ENCODE measurements at places on chromosomes 3 and 15.

- DNase-seq, result no peak
Measured at GRCh38 chr3:172031996-172032395, 7.4 kb upstream of the FNDC3B start.

- no peak for DNase-seq
Measured at GRCh38 chr3:131892331-131892730, 142.5 kb downstream of the CPNE4 start.

DNA sequence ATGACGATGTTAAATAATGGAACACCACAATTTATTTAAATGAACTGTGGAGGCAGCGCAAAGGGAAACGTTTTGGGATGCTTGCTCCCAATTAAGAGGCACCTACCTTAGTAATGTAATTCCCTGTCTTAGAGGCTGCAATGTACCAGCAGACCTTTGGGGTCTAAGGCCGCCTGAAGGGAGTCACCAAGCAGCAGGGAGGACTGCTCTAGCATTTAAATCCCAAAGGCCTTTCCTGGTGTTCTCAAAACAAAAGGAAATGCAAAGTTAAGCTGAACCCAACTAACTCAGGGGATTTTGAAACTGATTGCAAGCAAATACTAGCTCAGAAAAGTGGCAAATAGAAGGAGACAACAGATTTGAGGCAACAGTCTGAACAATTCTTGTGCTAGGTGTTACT is 510.8 kb downstream of the GABRG3 start:
- no peak for DNase-seq

DNA sequence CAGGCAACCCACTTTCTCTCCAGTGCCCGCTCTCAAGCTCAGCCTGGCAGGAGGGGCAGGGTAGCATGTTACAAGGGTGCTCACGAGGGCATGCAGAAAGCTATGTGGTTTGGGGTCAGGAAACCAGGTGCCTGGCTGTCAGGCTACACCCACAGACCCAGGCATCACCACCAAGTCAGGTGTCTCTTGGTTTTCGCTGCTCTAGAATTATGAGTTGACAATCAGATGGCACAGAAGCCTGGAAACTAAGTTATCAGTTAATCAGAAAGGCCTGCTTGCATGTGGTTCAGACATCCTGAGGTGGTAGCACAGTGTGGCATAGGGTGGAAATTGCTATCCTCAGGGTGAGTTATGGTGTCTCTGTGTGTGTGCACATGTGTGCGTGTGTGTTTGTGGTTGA is 16.2 kb upstream of the CCR9 start:
- no peak for DNase-seq

DNA sequence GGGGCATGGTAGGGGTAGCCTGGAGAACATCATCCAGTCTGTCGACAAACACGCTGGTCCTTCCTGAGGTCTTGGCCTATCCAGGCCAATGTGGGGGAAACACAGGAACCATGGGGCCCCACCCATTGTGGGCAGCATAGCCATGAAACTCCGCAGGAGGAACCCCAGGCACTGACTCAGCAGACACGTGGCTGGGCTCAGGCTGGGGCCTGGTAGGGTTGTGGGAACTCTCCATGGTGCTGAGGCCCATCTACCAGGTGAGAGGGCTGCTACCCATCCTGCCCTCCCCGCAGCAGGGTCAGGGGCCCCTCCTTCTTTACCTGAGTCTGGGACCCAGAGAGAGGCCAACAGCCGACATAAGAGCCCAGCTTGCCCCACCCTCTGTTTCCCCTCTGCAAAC is 22.6 kb upstream of the CACNA2D2 start:
- no peak for DNase-seq

GRCh38 chr3:117019082-117019713 is 309.6 kb downstream of the TUSC7 start:
- peak; percentile 64 for DNase-seq

- no peak for DNase-seq
Measured at GRCh38 chr15:85752124-85752475, 42.6 kb downstream of the KLHL25 start.

Measured in fibroblast of the conjunctiva (primary cell).